NCI-H2171 treated with DMSO at 0.1 percent for 48 hours (cell line): ENCODE measurements at places on chromosomes 4 and X.

DNA sequence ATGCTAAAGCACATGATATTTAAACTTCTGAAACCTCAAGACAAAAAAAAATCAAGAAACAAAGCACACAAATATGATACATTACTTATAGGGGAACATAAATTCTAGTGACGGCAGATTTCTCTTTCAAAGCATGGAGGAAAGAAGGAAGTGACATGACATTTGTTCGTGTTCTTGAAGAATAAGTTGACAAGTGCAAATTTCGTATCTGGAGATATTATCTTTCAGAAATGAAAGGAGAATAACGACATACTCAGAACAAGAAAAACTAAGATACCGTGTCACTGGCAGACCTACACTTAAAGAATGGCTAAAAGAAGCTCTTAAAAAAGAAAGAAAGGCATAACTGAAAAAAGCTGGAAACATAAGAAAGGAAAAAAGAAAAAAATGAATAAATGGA, 16.6 kb downstream of the CENPVL2 start:
- no peak for DNase-seq

DNA sequence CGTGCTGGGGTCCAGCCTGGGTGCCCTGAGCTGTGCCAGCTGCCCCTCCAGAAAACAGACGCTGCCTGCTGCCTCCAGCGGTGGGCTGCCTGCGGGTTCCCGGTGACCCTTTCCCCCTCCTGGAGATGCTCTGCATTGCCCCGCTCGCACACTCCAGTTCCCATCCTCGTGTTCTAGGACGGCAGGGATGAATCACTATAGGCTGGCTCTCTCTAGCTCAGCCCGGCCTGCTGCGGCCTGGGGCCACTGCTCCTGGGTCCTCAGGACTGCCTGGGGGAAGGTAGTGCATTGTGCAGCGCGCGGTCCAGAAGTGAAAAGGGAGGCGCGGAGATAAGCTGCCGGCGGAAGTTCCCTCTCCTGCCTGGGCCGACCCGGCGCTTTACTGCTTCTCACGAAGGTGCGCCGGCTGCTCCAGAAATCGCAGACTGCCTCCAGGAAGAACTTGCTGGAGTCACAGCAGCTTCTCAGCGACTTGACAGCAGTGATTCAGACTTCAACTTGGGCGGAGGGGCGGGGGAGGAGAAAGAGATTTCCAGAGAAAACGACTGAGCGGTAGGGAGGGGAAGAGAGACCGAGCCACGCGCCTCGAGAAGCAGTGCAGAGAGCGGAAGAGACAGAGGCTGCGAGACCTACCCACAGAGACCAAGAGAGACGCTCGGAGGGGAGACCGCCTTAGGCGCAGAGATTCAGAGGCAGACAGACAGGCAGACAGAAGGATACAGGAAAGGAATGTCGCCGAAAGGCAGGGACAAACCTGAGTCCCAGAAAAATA, 6.7 kb upstream of the MSX1 start:
- DNase-seq, result no peak

DNA sequence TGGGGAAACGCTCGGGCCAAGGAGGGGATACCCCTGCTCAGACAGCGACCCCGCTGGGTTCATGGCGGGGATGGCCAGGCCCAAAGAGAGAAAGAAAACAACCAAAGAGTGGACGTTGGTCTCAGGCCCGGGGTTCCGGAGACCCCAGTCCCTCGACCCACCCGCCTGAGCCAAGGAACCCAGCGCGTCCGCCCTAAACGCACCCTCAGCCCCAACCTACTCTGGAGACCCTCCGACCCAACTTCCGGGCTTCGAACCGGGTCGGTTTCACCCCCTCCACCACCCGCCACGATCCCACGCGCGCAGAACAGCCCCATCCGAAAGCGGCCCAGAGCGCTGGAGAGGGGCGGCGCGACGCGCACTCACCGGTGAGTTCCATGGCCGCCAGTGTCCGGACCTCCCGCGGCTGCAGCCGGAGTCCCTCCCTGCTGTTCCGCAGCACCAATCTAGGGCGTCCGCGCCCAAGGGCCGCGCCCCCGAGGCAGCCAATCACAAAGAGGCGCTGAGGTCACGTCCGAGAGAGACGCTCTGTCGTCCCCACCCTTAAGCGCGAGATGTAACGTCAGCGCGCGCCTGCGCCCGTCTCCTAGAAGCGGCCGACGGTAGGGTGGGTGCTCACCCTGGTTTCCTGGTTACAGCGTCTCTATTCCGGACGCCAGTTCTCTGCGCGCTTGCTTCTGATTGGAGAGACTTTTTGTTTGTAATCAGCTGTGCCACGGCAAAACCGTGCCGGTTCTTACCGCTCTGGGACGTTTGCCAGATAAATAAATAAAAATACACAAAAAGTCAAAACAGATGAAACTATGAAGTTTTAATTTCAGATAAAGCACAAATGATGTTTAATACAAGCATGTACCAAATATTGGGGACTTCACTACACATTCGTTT, at the start of gene PIGA:
Gene PIGA, minus strand, starts transcription at position 389 of the 888 bp plus-strand sequence. CDS start 3,593 bp downstream, outside the sequence.
- DNase-seq, result peak; percentile 93

GRCh38 chr4:93186846-93187245, 641.7 kb upstream of the ATOH1 start:
- DNase-seq, result no peak

- no peak for DNase-seq
These were observed 22.1 kb downstream of the DOK7 start for GRCh38 chr4:3485011-3485791.

- no peak for DNase-seq
These were observed 79.5 kb downstream of the STOX2 start for GRCh38 chr4:183984566-183984965.

GRCh38 chrX:21056622-21057021, 317.6 kb upstream of the CNKSR2 start:
- DNase-seq, result no peak

DNA sequence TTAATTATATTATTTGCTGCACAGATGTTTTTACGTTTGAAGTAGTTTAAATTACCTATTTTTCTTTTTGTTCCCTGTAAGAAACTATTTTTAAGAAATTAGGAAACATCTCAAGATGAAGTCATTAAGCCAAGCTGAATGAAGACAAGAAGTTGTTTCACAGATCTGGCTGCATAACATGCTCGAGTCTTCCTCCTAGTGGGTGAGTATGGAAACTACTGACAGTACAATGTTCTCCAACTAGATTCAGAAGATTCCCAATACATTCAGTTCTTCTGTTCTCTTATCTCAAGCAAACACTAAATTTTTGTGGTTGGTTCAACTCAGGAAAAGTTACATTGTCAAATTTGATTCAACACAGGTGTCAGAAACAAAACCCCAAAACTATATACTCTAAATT, 256.8 kb upstream of the VCX start:
- peak; percentile 12 for DNase-seq

DNA sequence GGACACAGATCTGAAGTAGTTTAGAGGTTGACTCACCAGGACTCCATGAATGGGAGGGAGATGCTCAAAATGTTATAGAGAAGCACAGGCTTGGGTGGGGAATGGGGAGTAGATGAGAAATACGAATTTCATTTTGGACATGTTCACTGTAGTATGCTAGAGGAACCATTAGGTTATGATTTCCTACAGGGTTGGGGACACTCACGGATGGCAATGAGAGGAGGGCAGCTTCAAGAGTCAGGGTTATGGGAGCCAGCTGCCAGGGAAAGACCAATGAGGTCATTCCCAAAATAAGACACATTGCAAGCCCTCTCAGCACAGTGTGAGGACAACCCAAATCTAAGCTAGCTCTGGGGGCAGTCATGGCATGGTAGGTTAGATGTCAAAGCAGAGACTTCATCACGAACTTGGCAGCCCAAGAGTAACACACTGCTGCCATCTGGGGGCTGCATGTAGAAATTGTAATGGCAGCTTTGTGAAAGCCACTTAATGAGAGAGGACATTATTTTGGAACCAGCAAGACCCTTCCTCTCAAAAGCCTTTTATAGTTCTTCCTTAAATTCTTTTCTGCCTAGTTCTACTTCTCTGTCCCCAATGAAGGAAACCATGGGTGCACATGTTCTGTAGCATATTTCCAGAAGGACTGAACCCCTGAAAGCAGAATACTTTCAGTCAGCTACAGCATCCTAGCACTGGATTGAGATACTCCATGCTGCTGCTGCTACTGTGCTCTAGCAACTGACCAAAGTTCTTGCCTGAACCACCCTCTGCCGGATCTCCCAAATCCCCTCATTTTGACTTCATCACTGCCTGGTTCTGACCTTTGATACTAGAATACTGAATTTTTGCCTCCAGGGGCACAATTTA, 16.2 kb upstream of the ZCCHC12 start:
- peak; percentile 0 for DNase-seq
